Stimulated activated naive CD4-positive, alpha-beta T cell treated with Interleukin-2 at 50 U/mL for 16 hours (primary cell): ENCODE measurements at places on chromosomes 6 and 20.

DNA sequence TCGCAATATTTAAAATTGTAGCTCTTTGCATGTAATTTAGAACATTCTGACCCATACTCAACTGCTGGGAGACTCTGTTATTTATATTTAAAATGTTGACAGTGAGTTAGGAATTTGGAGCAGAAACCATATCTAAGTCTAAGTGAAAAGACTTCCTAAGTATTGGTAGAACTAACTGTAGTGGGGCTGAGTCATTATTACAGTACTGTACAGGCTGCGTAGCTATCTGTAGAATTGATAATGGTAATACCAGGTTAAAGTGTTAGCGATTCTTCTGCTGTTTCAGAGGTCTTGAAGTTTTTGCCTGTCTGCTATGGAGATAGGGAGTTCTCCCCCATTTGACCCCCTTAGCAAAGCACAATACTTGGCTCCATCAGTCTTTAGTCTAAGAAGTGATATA lies 3.6 kb downstream of the TOP1 start:
- no peak for DNase-seq

GRCh38 chr20:10954908-10955580 lies 281.2 kb upstream of the JAG1 start:
- no peak for DNase-seq

- no peak for DNase-seq
Measured at GRCh38 chr6:134480593-134480992, 162.7 kb upstream of the SGK1 start.

GRCh38 chr6:53250176-53251032 lies 98.3 kb downstream of the ELOVL5 start:
- no peak for DNase-seq

DNA sequence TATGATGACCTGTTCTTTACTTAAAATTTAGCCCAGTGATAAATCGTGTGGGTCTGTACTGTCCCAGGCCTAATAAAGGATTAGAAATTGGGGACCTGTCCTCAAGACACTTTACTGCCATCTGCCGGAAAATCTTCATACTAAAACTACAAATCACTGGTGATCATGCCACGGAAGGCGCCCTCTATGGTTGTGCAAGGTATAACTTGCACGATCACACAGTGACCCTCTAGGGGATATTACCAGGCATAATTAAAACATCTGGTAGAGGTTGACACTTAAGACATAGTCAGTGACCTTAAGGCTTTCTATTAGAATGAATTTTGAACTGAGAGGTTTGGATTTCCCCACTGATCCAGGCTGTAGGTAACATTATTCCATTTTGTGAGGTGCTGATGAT lies 172.6 kb downstream of the BMP2 start:
- no peak for DNase-seq

GRCh38 chr6:147397306-147397705 lies 111.2 kb upstream of the SAMD5 start:
- DNase-seq = no peak

- no peak for DNase-seq
Measured at GRCh38 chr6:29509239-29509638, 21.5 kb upstream of the MAS1L start.

DNA sequence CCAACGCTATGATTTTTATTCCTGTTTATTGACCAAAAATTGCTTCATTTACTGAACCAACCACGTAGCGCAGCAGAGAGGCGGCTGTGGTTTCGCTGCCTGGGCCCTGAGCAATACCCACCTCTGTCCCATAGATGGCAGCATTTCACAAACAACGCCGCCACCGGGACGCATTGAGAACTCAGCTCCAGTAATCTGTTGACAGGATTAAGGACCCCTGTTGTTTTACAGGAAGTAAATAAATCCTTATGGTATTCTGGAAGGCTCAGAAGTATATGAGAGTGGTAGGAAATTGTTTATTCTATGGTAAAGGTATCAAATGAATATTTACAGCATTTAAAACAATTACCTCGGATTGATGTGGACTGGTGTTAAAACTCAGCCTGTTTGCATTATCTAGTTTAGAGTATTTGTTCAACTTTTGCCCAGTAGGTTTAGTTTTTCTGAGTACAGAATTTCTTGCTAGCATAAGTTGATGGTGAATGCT lies 547.9 kb upstream of the SLC35B3 start:
- DNase-seq = peak; percentile 25

GRCh38 chr6:133959667-133960368 lies 6.8 kb downstream of the TBPL1 start:
- no peak for DNase-seq

DNA sequence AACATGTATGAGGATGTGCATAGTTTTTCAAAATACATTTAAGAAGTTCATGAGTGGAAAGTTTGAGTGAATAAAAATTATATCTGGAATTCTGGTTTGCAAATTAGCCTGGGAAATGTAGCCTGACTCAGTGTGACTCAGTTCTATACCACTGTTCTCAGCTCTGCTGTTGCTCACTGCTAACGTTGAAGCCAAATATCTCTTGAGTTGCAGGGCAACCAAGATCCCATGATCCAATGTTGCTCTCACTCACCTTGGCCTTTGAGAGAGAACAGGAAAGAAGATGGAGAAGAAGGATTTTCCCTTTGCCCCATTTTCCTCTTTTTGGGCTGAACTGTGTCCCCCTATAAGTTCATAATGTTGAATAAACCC lies 28.9 kb downstream of the PSMB9 start:
- no peak for DNase-seq

- no peak for DNase-seq
Measured at GRCh38 chr6:16108921-16109658, 19.8 kb upstream of the MYLIP start.

- DNase-seq = peak; percentile 41
Measured at GRCh38 chr6:11277275-11278206, 45.1 kb upstream of the NEDD9 start.

- peak; percentile 58 for DNase-seq
Measured at GRCh38 chr20:62136283-62137091, 6.7 kb downstream of the PSMA7 start.

GRCh38 chr6:77458421-77458820 lies 4.9 kb downstream of the HTR1B start:
- no peak for DNase-seq

DNA sequence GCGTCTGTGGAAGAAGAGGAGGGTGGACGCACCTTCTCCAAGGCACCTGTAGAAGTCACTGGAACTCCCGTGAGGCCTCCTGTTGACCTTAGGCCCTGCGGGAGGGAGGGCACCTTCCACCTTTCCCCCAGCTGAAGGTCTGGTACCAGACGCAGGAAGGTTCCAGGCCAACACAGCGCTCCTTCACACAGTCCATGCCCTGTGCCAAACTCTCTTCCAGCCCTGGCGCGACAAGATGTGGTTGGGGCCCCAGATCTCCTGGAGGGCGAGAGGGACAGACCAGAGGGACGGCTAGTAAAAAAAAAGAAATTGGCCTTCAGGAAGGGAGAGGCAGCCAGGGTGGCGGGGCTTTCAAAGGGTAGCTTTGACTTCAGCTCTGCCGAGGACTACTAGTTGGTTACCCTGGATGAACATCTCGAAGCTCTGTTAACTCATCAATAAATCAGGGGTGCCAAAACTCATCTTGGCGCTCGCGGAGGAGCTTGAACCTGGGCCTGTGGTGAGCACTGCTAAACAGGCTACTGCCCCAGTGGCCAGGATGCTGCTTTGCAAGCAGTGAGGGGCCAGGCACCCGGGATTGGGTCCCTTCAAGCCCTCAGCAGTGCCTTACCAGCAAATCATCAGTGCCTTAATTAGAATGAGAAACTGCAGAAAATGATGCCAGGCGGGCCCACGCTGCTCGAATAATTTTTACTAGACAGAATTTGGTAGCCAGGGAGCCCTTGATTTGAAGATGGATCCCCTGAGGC lies 14.9 kb downstream of the AARS2 start:
- no peak for DNase-seq

GRCh38 chr6:157769776-157770426 lies 53.1 kb upstream of the SNX9 start:
- no peak for DNase-seq

GRCh38 chr20:13671916-13672378 lies 33.2 kb upstream of the TASP1 start:
- no peak for DNase-seq

GRCh38 chr6:125587666-125588632 lies 161.5 kb upstream of the HEY2 start:
- DNase-seq = no peak

- DNase-seq = no peak
Measured at GRCh38 chr6:11744753-11745152, 33.9 kb downstream of the ADTRP start.

- DNase-seq = no peak
Measured at GRCh38 chr20:20664795-20665589, 47.5 kb downstream of the RALGAPA2 start.

- DNase-seq = no peak
Measured at GRCh38 chr6:142378138-142378875, 76.5 kb downstream of the ADGRG6 start.

GRCh38 chr20:37545516-37545915 lies 17.8 kb upstream of the BLCAP start:
- DNase-seq = no peak

DNA sequence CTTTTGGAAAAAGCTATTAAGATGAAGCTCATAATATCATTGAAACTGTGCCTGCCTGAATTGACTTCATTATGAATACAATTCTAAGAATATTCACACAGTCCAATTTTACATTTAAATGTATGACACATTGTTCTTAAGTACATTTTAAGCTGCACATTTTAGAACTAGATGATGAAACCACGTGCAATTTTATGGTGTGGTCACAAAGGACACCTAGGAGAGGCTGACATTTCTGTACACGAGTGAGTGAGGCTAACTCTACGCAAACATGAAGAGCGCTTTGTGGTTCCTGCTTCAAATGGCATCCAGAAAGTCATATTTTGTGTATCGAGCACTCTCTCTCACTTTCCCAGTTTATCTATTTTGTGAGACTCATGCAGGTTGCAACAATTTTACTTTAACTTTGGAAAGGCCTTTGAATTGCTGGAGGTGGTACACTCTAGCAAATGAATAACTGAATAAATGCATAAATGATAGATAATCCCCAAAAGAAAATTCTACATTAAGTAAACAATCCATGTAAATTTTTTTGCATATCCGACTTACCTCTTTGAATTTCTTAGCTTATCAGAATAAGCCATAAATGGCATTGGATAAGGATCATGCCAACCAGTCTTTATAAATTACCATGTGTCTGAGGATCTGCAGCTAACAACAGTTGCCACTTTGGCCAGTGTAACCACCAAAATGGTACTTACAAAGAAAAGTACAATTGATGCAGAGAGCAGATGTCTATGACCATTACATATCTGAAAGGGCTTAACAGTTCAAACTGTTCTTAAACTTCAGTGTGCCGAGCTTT lies 97.3 kb downstream of the NRSN1 start:
- DNase-seq = no peak

DNA sequence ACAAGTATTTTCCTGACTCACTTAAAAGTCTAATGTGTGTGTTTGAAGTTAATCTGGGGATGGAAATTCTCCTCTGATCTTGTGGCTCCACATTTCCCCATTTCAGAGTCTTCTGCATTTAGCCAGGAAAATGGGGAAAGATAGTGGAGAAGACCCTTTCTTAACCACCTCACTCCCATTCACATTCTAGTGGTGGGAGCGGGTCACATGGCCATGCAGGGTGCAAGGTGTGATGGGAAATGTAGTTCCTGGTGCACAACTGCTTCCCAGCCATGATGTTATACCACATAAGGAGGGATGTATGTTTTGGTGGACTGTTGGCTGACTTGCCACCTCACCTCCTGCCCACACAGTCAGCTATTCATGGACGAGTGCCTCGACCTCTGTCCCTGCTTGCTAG lies 61.8 kb downstream of the BANF2 start:
- no peak for DNase-seq

DNA sequence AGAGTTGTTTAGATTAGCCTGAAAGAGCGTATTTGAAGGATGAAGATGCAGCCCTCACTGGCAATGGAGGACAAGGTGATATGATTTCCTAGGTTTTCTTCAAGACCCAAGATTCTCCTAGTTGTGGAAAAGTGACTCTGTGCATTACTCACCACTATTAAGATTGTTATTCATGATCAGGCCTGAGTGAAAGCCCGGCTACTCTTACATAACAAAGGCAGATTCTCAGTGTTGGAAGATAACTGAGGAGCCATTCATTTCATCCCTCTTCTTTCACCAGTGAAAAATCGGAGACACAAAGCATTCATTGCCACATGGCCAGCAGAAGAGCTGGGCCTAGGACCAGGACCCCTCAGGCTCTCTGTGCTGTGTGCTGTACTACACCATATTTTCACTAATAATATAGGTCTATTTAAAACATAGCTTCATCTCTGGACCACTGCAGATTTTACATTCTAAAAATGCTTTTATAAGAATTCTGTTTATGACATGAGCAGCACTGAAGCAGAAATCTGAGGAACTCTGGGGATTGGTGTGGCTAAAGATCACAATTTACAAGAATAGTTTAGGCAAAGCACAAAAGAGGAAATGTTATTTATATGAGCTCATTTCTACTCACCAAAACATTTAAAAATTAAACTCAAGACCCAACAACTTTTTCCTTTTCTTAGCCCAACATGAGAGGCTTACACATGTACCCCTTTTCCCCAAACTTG lies 181.9 kb upstream of the CCN2 start:
- no peak for DNase-seq

DNA sequence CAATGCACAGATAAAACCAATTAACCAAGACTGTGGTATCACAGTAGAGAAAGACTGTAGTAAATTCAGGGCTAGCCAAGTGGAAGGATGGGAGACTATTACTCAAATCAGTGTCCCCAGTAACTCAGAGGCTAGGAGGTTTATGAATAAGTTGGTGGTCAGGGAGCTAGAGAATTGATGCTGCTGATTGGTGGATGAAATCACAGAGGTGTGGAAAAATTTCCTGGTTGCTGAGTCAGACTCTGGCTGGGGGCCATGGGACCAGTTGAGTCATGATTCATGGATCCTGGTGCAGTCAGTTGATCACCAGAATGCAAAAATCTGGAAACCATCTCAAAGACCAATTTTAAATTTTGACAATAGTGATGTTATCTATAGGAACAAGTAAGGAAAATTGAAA lies 555.9 kb downstream of the C6orf118 start:
- DNase-seq = no peak

- DNase-seq = no peak
Measured at GRCh38 chr20:5836569-5836968, 86.4 kb downstream of the SHLD1 start.
